ENCODE measurements at places on chromosomes 7 and 10.

DNA sequence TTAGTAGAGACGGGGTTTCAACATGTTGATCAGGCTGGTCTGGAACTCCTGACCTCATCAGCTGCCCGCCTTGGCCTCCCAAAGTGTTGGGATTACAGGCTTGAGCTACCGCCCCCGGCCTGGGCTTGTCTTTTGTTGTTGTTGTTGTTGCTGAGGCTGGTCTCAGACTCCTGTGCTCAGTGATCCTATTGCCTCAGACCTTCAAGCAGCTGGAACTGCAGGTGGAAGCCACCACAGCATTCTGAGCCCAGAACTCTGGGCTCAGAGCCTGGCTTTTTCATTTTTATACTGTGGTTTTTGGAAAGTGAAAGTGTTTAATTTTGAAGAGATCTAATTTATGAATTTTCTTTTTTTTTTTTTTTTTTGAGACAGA, 16.2 kb upstream of the DNAJB6 start:
- no peak for DNase-seq

DNA sequence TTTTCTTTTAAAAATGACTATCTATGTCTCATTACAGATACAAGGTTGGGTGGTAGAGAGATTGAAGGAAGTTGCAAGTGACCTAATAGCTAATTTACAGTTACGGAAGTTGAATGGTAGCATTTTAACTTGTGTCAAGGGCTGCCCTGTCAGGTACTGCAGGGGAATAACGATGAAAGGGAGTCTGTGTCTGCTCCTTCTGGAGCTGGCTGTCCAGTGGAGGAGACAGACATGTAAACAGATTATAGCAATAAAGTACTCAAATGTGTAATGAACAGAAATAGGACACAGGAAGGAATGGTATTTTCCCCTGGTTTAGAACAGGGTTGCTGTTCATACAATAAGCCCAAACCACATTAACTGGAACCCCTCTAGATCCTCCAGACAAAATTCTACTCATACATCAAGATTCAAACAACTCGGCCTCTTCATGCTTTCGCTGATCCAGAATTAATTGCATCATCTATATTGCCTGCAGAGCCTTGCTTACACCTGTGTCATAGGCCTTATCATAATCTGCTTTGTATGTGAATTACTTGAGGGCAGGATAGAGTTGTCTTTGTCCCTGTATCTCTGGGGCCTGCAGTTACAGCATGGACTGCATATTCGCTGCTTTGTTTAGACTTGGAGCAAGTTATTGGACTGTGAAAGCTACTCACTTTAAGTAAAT, 42.8 kb downstream of the AUTS2 start:
- DNase-seq: no peak

GRCh38 chr7:23016345-23017253, 2.7 kb upstream of the HYCC1 start:
- no peak for DNase-seq

- DNase-seq: no peak
Measured at GRCh38 chr7:159028508-159029401, 115.9 kb downstream of the VIPR2 start.

DNA sequence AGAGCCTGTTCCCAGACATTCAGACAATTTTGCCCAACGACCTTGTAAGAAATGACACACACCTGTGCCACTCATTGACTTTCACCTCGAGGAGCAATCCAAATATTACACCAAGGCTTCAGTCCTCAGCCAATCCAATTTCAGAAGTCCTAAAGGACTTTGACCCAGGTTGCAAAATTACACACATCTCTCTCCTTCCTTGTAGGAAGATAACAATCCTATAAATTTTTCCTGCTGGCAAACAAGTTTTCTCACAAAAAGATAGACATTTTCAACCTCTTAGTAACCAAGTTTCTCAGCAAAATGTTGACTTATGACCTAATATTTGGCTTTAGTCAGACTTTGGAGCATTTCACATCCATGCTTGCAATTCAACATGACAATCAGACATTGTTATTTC, 745.0 kb downstream of the GRID1 start:
- DNase-seq: no peak

DNA sequence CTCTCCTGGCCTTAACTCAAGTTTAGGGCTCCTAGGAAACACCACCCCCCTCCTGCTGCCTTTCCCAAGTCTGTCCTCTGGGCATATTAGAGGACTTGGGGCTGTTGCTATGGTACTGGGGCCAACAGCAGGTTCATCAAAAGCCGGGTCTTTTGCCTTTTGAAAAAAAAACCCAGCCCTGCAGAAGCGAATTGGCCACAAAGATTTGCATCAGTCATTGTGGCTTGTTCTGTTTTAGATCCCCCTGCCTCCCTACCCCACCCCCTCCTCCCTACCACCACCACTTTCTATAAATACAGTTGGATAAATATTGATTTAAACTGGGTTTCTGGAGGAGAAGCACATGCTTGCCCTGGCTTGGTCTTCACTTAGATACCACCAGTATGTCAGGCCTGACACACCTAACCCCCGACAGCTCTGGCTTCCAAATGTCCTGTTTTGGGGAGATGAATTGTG, 7.0 kb downstream of the MXI1 start:
- DNase-seq: no peak

DNA sequence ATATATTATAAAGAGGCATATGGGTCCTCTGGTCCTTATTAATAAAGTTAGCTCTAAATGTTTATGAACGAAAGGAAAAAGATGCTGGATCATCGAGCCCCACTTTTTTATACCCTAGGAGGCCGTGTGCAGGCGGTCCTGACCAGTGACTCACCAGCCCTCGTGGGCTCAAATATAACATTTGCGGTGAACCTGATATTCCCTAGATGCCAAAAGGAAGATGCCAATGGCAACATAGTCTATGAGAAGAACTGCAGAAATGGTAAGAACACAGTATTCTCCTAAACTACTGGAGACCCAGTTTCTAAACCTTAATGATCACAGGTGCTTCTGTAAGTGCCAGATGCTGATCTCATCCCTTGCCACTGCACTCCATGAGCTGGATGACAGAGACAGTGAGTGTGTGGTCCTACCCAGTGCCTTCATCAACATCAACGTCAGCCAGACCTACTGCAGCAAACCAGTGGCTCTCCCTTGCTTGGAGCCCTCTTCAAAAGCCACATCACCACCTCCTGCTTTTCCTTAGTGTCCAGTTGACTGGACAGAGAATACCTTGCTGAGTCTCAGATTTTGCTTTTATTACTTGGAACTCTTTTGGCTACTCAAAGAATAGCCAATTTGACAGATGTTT, 7.6 kb downstream of the GPNMB start:
- no peak for DNase-seq

DNA sequence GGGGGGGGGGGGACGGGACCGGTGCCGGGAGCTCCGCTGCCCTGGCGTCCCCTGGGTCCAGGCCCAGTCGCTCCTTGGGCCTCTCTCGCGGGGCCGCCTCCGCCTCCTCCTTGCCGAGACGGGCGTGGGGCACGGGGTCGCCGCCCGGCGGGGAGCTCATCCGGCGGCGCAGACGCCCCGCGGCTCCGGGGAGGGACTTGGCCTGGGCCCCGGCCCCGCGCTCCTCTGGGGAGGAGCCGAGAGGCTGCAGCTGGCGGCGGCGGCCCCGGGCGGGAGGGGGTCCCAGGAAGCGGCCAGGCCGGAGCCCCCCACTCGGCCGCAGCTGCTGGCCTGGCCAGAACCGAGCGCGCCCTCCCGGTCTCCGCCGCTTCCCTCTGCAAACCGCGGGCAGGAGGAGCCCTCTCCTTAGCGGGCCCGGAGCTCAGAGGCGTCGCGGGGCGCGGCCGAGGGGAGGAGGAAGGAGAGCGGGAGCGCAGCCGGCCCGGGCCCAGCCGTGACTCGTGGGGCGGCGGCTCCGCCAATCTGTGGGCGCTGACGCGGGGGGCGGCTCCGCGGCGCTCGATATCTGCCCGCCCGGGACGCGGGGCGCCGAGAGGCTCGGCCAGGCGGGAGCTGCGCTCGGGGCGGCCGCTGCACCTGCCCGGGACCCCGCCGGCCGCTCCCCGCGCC, at the start of gene FAM20C:
TSS of gene FAM20C (plus strand) at position 591 of the 669 bp plus-strand sequence. CDS start 629 bp downstream, outside the sequence.
- no peak for DNase-seq

- DNase-seq: no peak
Measured at GRCh38 chr10:77190291-77190690, 447.3 kb downstream of the KCNMA1 start.

- DNase-seq: no peak
Measured at GRCh38 chr7:151699928-151700319, 177.0 kb downstream of the PRKAG2 start.

DNA sequence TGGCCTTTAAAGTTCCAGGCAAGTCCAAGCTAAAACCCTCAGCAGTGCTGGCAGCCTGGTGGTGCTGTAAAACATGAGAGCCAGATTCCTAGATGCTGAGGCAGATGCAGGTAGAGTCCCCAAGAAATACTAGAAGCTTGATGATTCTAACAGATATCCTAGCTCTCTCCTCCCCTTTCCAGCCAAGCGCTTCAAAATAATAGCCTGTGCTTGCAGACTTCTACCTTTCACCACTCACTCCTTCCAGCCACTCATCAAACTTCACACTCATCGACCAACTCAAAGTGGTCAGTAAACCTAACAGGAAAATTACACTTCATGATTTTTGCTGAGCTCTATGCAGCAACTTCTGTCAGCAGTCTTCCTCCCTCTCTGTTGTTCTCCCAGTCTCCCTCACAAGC, 50.2 kb downstream of the LMBR1 start:
- no peak for DNase-seq

GRCh38 chr7:17500736-17501135, 202.3 kb downstream of the AHR start:
- DNase-seq: no peak

- DNase-seq: no peak
Measured at GRCh38 chr7:30278849-30279652, 5.3 kb upstream of the ZNRF2 start.

- DNase-seq: no peak
Measured at GRCh38 chr10:71419750-71420149, 23.0 kb downstream of the CDH23 start.

DNA sequence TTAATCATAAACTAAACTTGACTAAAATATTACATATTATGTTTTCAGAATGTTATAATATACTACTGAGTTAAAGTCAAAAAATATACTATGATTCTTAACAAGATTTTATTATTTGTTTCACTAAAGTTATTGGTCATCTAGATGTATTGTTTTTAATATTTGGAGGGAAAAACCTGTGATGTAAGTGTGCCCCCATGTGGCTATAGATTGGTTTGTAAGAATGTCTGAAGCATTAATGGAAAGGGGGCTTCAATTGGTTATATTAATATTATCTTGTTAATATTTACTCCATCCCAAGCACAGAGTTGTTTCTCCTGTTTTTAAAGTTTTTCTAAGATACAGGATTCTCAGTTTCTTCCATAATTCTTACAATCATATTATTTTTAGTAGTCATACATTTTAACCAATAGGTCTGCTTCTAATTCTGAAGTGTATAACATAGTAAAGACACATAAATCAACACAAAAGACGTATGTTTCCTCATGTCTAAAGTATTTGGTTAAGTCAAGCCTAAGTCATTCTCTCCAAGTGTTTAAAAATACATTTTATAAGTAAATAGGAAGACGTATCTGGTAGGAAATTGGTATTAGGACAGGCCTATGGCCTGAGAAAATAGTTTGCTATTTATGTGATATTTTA, 58.0 kb downstream of the GNAT3 start:
- no peak for DNase-seq

DNA sequence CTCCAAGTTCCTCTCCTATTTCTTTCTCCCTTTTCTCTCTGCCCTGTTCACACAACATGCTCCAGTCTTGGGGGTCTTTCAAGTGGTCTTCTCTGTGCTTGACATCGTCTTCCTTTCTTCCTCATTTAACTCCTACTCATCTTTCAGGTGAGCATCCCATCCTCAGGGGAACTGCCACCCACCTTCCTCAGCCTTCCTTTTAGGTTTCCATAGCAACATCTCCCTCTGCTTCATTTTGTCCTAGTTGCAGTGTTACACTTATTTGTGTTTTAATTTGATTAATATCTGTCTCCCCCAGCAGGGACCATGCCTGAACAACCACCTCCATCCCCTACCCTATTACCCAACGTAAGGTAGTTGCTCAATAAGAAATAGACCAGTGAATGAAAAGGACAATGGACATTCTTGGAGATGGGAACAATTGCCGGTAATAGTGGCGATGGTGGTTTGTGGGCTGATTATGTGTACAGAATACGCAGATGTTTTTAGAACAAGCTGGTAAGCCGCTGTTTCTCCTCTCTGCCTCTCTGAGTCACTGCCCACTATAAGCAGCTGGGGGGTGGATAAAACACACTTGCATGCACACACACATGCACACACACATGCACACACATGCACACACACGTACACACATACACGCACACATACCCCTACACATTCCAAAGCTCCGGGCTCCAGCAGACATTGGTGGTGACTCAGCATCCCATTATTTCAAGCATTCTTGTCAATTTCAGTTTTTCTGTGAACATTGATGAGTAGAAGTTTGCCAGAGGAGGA, 251.6 kb downstream of the GATA3 start:
- no peak for DNase-seq

DNA sequence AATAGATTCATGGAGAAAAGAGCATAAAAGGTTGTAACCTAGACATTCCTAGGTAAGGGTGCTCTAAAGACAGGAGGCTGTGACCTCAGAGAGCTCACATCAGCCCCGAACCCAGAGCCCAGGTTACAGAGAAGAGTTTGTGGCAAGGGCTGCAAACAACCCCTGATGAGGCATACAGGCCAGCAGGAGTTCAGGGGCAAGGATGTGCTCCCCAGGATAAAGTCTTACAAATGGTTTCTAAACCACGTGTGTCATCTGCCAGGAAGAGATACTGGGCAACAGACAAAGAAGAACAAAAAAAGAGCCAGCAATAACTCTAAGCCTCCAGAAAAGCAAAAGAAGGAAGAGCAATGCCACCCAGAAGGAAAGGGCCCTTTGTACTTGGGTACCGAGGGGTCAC, 27.7 kb downstream of the NCAPG2 start:
- no peak for DNase-seq

GRCh38 chr7:157717211-157718174, 380.7 kb downstream of the DNAJB6 start:
- DNase-seq: no peak

GRCh38 chr10:86647773-86648703, 6.3 kb upstream of the OPN4 start:
- no peak for DNase-seq

DNA sequence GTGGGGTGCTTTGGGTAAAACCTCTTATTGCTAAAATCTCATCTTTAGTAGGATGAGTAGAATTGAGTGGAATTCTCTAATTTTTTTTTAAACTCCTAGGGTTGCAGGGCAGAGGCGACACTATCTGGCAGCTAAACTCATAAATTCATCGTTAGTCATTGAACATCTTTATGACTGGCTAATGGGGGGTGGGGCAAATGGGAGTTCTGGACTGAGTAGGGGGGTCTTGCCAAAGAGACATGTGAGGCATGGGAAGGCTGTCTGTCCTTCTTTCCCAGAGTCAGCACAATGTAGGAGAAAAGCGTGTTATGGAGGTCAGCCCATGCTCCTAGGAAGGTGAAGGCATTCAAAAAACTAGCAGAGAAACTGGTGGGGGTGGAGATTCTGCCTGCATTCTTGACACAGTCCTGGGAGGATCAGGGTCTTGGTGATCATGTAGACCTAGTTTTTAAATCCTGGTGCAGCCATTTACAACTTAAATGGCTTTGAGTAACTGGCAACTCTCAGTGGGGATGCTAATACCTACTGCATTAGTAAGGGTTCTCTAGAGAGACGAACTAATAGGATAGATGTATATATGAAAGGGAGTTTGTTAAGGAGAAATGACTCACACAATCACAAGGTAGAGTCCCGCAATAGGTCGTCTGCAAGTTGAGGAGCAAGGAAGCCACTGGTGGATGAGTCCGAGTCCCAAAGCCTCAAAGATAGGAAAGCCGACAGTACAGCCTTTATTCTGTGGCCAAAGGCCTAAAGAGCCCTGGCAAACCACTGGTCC, 47.7 kb downstream of the EMX2 start:
- DNase-seq: no peak

GRCh38 chr10:14553448-14553847, 221.2 kb downstream of the FAM107B start:
- DNase-seq: no peak

All from stimulated activated CD8-positive, alpha-beta memory T cell treated with anti-CD3 and anti-CD28 coated beads, Interleukin-4, amount 100 ng/mL, for 1 hour (primary cell).